ENCODE measurements at places on chromosomes 6 and 20. TPM values are rescaled to one million over a fixed set of nuclear protein-coding genes. Genes with fewer than 3 reads are reported as not detected.
A peak's percentile ranks its signal among the peaks of the same experiment; 100 is the strongest.

- DNase-seq: no peak
These were observed 118.1 kb downstream of the QKI start for GRCh38 chr6:163532526-163533078.

GRCh38 chr6:21278375-21278745 is 315.2 kb upstream of the SOX4 start:
- no peak for DNase-seq

GRCh38 chr6:7108196-7108963 is 619 bp downstream of the RREB1 start:
- peak; percentile 63 for DNase-seq

DNA sequence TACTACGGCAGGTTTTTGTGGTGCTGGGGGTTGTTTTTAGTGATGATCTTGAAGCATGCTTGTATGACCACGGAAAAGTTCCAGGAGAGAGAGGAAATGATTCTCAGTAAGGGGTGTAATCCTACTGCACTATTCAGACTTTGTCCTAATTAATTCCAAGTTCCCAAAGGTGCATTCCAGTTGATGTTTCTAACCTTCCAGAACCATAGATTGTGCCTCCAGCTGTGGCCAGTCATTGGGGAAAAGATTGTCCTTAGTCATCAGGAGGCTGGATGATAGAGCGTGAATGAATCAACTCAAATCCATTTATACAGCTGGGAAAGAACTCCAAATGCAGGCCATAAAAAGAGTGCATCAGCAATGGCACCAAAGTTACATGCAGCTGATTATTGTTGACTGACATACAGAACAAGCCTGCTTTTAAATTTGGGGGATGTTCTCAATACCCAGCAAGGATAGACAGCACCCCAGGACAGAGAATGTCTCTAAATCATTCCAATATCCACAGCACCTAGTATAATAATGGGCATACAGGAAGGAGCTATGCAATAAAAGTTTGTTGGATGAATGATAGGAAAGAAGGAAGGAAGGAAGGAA is 27.8 kb upstream of the PKHD1 start:
- no peak for DNase-seq

DNA sequence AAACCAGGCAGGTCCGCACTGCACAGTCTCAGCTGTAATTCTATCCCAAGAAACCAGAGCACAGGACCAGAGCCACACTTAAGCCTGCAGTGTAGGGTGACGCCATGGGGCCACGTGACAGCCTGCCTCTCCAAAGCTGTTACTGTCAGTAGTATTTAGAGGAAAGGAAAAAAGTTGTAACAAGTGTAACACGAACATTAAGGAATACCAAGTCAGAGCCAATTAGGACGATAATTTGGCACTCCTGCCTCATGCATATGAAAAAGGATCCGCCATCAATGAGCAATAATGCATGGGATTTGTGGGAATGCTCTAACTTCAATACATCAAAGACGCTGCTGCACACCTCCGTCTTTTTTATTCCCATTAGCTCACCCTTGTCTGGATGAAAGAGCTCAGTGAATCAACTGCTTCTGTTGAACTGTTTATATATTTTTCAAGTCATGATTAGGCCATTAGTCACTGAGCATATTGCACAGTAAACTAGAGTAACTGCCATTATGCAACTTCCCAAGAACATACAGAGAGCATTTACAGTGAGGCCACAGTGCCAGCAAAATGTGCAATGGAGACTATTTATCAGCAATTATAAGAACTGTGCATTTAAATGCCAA is 79.9 kb downstream of the ATXN1 start:
- no peak for DNase-seq

DNA sequence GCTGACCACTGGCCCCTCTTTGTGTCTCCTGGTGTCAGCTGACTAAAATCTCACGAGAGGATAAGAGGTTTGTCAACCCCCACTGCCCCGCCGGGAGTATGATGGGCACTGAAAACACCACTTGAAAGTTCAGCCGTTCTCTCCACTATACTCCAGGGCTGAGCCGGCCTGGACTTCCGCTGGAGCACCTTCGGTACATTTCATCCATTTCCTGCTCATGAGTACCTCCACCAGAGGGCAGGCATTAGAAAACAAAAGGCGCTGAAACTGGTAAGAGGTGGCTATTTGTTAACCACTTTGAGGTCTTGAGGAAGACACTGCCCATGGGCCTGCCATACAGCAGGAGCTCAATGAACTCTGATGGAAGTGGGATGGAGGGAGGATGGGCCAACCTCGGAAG is 17.9 kb upstream of the ANKRD60 start:
- no peak for DNase-seq

PCK1 gene
- not detected for total RNA-seq

IP6K3 gene
- not detected for total RNA-seq

MUC22 gene
- total RNA-seq: not detected

CLVS2 gene
- total RNA-seq: not detected

LPA gene
- total RNA-seq: not detected

All from natural killer cell treated with Interleukin-12 subunit alpha and Interleukin-12 subunit beta and Interleukin-15 and Interleukin-18, amount 100 ng/mL, for 72 hours (primary cell).